ENCODE measurements at places on chromosomes 4 and X.

- no peak for DNase-seq
Measured at GRCh38 chrX:153397256-153397960, 3.7 kb downstream of the PNMA6E start.

GRCh38 chr4:8108991-8109390, 49.6 kb downstream of the ABLIM2 start:
- DNase-seq: no peak

DNA sequence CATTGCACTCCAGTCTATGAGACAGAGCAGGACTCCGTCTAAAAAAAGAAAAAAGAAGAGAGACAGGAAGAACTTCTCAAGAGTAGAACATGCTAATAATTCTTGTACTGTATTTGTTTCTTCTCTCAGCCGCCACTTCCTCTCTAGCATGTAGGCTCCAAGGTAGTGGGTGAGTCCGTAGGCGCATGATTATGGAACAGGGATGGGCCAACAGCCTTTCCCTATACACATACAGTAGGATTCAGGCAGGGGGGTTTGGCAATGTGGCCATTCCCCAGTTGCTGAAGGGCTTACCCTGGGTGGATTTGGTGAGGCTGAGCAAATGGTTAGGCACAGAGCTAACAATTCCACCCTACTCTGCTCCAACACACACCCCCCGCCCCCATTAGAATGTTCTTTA, 35.0 kb upstream of the APLN start:
- DNase-seq: no peak

- DNase-seq: no peak
Measured at GRCh38 chrX:115503099-115503498, 57.9 kb upstream of the PLS3 start.

DNA sequence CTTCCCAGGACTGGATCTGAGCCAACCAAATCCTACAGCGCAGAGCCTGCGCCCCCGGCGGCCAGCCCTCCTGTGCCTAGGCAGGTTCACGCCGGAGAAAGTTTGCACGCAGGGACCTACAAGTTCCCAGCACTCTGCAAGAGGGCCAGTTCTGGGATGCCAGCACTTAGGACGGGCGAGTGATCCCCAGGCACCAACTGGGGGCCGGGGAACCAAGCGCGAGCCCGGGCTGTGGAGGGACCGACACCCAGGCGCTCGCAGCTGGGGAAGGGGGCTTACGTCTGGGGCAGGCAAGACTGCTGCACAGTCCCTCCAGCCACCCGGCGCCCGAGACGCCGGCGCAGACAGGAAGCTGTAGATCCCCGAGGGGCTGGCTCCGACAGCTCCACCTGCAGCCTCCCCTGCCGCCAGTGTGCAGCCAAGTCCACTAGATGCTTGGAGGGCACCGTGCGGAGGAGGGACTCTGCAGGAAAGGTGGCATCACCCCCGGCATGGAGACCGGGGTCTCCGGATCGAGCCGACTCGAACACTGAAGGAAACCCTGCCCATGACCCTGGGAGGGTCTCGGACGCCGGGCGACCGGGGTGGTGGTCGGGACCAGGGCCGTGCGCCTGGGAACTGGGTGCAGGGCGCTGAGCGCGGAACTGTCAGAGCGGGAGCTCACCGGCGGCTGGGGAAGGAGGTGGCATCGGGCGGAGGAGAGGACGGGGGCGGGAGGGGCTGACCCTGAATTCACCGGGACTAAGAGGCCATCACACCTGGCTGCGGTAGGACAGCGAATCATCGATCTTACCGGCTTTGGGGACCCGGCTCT, 566 bp downstream of the CORIN start:
- no peak for DNase-seq

DNA sequence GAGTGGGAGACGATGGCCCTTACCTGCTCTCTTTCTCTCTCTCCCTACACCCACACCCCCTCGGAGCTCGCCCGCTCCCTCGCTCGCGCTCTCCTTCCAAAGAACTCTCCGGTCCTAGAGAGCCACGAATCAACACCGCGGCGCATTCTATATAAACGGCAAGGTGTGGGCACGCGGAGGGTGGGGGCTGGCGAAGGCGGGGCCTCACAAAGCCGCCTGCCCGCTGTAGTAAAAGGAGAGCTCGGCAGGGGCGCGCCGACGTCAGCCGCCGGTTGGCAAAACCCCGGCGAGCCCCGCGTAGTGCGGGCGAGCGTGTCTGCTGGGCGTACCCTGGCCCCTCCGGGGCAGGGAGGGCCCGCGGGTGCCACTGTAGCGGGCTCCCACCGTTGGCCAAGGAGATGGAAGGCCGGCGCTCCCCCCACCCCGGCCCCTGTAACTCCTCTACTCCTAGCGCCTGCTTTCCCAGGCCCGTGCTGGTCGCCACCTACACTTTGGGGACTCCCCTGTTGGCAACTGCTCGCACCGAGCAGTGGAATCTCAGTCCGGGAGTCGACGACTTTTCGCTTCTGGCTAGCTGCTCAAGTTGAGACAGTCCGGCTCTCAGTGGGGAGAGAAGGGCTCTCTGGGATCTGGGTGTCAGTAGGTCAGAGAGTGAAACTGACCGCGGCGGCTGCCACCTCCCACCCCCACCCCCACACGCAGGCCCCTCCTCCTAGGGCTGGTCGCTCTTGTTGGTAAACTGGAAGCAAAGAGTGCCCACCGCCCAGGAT, 325.5 kb upstream of the F9 start:
- no peak for DNase-seq

- no peak for DNase-seq
Measured at GRCh38 chr4:75557696-75558095, 1.8 kb downstream of the ODAPH start.

All from T47D (cell line).